NCI-H2081 (cell line): ENCODE measurements at places on chromosomes 16 and 17.

DNA sequence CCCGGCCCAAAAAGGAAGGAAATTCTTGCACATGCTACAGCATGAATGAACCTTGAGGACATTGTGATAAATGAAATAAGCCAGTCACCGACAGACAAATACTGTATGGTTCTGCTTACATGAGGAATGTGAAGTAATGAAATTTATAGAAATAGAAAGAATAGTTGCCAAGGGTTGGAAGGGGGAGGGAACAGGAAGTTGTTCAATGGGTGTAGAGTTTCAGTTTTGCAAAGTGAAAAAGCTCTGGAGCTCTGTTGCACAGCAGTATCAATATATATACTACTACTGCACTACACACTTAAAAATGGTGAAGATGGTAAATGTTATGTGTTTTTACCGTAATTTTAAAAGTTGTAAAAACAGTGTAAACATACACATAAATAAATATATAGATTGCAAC lies 43.7 kb downstream of the PKD1L3 start:
- no peak for DNase-seq

- no peak for DNase-seq
Measured at GRCh38 chr16:85853547-85854545, 45.1 kb upstream of the IRF8 start.

DNA sequence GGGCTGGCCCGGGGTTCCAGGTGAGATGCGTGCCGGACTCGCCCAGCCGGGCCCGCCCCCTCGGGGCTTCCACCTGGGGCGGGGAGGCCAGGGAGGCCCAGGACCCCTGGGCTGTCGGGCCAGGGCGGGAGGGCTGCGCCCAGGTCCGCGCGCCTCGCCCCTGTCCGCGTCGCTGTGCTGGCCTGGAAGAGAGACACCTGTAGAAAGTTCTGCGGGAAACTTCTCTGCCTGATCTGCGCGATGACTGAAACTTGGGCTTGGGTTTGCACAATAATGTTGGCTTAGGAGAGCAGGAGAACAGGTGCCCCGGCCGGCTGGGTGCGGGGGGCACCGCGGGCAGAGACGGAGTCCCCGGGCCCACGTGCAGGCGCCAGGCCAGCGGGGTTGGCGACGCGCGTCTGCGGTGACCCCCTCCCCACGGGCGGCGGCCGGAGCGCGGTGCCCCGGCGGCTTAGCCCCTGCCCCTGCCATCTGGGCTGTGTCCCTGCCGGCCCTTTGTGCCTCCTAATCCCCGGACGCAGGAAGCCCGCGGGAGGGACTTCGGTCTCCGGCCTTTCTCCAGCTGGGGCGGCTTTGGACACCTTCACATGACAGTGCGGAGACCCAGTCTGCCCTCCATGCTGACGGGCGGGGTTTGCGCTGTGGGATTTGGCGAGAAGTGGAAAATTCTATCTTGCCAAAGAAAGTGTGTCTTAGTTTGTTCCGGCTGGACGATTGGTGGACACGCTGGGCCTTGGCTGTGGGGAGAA lies 483 bp downstream of the LLGL2 start:
- no peak for DNase-seq

DNA sequence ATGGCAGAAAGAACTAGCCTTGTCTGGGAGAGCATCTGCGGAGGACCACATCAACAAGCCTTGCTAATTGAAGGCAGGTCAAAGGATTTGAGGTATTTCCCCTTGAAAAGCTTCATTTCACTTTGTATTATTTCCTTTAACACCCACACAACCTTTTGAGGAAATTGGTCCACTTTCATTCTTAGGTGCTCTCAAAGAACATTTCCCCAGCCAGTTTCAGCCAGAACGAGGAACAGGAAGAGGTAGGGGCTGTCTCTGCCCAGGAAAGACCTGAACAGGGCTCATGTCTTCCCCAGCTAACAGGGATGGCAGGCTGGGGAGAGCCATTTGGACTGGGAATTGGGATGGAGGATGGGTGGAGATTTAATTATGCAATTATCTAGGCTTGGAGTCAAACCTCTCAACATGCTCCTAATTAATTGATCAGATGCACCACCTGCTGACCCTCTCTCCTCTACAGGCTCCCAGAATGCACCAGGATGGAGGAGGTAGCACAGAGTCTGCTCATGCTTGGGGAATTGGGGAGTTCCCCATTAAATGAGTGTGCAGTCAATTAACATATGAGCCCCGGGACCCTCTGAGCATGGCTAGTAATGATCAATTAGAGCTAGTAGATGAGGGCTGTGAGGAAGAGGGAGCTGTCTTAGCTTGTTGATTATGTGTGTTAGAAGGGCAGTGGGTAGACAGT lies 84.6 kb downstream of the GP2 start:
- DNase-seq, result no peak

GRCh38 chr16:76277460-76278030 lies 344 bp downstream of the CNTNAP4 start:
- no peak for DNase-seq

DNA sequence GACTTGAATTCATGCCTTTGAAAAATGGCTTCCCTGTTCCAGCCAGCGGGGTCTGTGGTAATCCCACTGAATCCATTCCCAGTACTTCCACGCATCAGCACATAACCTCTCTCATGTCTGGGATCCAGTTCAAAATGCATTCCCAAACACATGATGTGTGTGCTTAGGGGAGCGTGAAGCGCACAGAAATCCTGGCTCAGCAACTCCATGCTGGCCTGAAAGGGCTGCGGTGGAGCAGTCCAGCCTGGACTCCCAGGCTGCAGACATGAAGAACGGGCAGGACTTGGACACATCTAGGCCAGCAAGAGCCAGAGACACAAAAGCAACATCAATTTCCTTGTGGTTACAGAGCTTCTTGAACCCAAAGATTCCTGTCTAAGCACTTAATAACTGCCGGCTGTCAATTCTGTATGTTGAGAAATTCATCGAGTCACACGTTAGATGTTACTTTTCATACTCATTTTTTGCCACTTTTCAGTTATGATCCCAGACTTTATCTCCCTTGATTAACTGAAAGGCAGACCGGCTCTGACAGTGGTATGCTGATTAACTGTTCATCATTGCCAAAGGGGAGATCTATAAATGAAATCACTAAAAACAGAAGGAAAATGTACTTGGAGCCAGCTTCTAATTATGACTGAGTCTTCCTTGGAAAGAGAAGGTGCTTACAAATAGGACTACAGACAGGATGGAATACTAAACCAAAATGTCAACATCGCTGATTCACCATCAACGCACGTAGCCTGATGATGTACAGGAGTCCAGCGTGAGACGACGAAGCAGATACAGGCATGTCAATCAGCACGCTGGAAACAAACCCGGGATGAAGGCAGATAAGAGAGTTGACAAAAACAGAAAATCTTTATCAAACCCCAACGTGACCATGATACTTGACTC lies 23.0 kb downstream of the NSMCE1 start:
- no peak for DNase-seq

DNA sequence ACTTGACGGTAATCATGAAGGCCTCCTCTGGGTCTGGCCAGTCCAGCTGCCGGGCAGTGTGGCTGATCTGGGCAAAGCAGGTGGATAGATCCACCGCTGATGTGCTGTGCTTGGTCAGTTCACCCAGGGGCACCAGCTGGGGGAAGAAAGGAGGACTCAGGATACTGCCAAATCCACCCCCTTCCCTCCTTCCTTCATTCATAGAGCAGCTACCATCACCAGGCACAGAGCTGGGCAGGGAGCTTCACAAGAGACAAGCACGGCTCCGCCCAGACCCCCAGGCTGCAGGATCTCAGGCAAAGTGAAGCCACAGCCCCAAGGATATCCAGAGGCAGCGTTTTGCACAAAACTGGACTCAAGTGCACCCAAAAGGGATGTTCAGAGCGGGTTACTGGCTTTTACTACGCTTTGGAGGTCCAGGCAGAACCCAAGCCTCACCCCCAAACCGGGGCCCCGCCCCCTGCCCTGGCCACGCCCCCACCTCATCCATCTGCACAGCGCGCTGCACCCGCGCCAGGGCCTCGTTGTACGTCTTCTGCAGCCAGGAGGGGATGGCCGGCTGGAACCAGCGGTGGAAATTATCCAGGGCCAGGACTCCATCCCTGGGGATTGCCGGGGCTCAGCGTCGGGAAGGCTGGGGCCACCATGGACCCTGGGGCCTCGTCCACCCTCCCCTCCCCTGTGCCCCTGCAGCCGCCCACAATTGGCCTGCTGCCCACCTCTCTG lies 9.1 kb downstream of the UNC13D start:
- no peak for DNase-seq

- no peak for DNase-seq
Measured at GRCh38 chr17:48047113-48047740, 932 bp upstream of the NFE2L1 start.

GRCh38 chr17:10633738-10634379 lies 23.2 kb downstream of the MYH3 start:
- no peak for DNase-seq

GRCh38 chr16:83118365-83118764 lies 491.6 kb downstream of the CDH13 start:
- DNase-seq, result no peak

- DNase-seq, result no peak
Measured at GRCh38 chr17:82303944-82304808, 13.2 kb downstream of the CD7 start.

GRCh38 chr16:75246504-75247205 lies 4.8 kb downstream of the BCAR1 start:
- no peak for DNase-seq

GRCh38 chr17:28524476-28525424 lies 18.6 kb downstream of the FOXN1 start:
- DNase-seq, result no peak

- peak; percentile 9 for DNase-seq
Measured at GRCh38 chr17:65538675-65539529, 22.5 kb downstream of the AXIN2 start.

- no peak for DNase-seq
Measured at GRCh38 chr16:77430360-77430759, 4.5 kb downstream of the ADAMTS18 start.

DNA sequence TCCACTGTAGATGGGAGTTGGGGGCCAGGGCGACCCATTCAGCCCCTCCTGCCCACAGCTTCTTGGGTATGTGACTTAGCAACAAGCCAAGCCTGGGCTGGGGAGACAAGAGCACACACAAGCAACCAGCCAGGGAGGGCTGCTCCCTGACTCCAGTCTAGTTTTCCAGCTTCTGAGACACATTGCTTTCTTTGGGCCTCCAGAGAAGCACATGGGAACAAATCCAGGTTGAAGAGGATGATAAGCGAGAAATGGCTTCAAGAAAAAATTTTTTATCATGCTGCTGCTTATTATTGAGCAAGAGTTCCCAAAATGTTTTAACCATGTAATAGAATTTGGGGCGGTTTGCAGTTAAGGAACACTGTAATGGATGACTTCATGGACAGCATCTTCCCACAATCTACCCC lies 173.7 kb downstream of the SOX9 start:
- DNase-seq, result no peak

DNA sequence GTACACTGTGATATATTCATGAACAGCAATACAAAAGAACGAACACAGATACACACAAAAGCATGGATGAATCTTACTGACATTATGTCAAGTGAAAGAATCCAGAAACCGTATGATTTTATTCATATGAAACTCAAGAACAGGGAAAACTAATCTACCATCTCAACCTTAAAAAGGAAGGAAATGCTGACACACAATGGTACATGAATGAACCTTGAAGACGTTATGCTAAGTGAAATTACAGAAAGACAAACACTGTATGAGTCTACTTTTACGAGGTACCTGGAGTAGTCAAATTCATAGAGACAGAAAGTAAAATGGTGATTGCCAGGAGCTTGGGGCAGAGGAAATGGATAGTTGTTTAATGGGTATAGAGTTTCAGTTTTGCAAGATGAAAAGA lies 8.7 kb upstream of the PRKCB start:
- no peak for DNase-seq

- no peak for DNase-seq
Measured at GRCh38 chr17:44023545-44024270, 8.9 kb upstream of the TMEM101 start.

- no peak for DNase-seq
Measured at GRCh38 chr17:7282752-7283321, 1.3 kb downstream of the SLC2A4 start.

DNA sequence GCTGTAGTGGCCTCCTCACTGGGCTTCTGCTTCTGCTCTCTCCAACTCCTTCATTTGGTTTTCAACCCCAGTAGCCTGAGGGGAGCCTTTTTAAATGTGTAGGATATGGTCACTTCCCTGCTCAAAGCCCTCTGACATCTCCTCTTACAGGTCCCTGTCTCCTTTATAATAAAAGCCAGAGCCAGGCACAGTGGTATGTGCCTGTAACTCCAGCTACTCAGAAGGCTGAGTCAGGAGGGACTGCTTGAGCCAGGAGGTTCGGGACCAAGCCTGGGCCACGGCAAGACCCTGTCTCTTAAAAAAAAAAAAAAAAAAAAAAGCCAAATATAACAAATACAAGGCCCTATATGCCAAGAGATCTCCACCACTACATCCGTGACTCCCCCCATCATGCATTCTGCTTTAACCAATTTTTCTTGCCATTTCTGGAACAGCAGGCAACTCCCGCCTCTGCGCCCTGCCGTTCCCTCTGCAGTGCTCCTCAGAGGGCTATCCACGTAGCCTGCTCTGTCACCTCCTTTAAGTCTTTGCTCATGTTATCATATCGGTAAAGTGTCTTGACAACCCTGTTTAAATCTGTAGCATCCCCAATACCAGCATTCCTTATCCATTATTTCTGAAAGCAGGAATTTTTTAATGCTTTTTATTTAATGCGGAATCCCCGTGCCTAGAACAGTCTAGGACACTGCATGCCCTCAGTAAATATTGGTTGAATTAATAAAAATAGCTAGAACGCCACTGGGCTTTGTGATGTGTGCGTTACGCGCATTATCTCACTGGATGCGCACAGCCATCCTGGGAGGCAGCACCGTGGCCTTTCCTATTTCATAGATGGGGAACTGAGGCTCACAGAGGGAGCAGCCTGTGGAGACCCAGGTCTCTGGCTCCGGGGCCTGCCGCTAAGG lies 9.5 kb downstream of the ZNF771 start:
- no peak for DNase-seq

DNA sequence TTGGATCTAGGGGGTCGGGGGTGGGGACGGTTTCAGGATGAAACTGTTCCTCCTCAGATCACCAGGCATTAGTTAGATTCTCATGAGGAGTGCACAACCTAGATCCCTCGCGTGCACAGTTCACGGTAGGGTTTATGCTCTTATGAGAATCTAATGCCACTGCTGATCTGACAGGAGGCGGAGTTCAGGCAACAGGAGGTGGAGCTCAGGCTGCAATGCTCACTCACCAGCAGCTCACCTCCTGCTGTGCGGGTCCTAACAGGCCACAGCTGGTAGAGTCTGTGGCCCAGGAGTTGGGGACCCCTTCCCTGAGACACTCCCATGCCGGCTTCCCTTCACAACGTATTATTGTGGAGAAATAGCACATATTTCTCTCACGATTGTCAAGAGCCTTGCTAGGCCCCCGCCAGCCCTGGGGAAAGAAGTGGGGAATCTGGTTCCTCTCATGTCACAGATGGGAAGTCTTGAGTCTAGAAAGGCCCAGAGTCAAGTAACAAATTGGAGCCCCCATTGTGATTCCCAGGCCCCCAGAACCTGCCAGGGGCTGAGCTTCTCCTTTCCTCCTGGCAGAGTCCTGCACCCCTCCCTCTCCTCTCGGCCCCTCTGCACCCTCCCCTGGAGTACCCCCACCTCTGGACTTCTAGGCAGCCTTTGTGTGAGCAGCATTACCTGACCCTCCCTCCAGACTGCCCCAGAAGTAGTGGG lies 6.1 kb upstream of the KRT14 start:
- no peak for DNase-seq
